CD4-positive, CD25-positive, alpha-beta regulatory T cell (primary cell): ENCODE measurements at places on chromosomes 1 and 21. TPM values are rescaled to one million over a fixed set of nuclear protein-coding genes. Genes with fewer than 3 reads are reported as not detected.

Gene PDPN
- total RNA-seq: not detected

Gene CHAF1B
- 10.0 TPM for total RNA-seq

Gene CLCA4
- total RNA-seq: not detected

Gene AVPR1B
- total RNA-seq: not detected

Gene EIF3I
- total RNA-seq: 123 TPM

Gene ASTN1
- total RNA-seq: not detected

Gene PLA2G5
- not detected for total RNA-seq

Gene UTS2
- 8.0 TPM for total RNA-seq

Gene PAPPA2
- 0.12 TPM for total RNA-seq

Gene LAD1
- total RNA-seq: not detected

DNA sequence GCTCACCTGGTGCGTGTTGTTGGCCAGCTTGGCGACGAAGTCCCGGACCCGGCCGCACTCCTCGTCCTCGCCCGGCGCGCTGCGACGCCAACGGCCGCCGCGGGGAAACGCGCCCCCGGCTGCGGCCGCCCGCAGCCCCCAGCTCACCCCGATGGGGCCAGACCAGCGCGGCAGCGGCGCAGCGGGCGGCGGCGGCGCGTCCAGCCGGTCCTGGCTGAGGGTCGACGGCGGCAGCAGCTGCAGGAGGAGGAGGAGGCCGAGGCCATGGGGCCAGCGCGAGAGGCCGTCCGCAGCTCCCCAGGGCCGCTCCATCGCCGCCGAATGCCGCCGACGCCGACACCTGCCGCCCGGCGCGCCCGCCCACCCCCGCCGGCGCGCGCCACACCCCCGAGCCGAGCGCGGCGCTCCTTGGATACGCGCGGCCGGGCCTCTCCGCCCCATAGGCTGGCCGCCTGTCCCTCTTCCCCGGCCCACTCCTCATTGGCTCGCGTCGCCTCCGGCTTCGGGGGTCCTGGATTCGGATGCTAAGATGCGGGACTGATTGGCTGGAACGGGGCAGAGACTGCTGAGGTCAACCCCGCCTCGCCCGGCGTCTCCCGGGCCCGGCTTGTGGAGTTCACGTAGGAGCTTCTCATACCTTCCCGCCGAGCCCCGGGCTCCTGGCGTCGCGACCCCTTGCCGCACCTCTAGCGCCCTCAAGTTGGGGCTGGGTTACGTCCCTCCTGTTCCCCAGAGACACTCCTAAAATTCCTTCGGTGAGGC is at the start of gene SORT1:
Gene SORT1, minus strand, starts transcription at position 338 of the 762 bp plus-strand sequence. Its CDS starts 26 bp downstream, at position 312.
- peak; percentile 38 for DNase-seq

DNA sequence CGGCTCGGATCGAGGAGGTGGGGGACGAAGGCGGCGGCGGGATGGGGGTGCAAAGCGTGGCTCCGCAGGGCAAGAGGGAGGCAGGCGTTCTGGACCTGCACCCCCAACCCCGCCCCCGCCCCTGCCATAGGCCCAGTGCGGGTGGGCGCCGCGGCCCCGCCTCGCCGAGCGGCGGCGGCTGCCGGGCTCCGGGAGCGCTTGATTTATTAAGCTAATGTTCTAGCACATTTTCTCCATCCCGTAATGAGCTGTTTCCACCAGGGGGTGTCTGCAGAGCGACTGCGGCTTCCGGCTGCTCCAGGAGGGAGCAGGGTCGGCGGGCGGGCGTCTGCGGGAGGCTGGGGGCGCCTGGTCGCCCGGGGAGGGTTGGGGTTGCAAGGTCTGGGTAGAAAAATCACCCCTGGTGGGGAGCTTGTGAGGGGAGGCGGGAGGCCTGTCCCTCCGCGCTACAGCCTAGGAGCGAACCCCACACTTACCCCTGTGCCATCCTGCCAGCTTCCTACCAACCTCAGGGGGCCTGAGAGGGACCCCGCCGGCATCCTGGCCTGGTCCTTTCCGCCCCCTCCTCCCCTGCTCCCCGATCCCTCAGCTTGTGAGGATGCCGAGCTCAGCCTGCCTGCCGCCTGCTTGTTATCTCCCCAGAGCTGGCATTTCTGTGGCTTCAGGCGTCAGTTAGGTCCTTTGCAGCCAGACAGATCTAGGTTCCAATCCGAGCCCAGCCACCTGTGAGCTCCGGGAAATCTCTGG is 48.5 kb upstream of the ACOT11 start:
- DNase-seq: no peak

DNA sequence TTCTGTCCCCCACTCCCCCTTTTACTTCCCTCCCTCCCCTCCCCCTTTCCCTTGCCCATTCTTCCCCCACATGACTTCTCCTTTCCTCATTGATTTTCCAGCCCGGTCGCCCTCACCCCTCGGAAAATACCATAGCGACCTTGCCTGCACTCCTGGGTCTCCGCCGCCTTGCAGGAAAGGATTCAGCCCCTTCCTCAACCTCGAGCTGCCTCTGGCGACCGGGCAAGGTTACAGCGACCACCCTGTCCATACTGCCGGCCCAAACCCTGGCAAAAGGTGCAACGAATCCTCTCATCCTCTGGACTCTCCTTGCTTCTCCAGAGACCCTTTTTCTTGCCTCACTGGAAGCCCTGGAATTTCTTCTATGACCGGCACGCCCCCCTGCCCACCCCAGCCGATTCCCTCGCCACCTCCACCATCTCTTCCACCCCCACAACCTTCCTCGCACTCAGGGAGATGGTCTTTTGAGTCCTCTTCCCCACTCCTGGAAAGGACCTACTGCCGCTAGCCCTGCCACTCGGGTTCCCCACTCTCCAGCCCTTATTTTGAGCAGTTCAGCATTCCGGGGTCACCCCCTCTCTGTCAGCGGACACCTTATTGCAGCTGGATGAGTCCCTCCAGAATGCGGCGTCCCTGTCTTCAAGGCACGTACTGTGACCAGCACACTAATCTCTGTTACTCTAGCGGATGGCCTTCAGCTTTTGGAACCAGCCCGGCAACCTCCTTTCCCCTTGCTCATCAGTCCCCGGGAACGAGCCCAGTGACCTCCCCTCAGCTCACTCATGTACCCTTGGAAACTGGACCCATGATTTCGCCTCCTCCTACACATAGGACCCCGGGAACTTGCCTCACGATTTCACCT is 846 bp downstream of the NSUN4 start:
- DNase-seq: no peak

GRCh38 chr1:173917149-173917548 is at the start of gene SERPINC1:
SERPINC1 (minus strand) TSS chr1:173917327; CDS start chr1:173917259, 68 bp downstream.
- DNase-seq: no peak

DNA sequence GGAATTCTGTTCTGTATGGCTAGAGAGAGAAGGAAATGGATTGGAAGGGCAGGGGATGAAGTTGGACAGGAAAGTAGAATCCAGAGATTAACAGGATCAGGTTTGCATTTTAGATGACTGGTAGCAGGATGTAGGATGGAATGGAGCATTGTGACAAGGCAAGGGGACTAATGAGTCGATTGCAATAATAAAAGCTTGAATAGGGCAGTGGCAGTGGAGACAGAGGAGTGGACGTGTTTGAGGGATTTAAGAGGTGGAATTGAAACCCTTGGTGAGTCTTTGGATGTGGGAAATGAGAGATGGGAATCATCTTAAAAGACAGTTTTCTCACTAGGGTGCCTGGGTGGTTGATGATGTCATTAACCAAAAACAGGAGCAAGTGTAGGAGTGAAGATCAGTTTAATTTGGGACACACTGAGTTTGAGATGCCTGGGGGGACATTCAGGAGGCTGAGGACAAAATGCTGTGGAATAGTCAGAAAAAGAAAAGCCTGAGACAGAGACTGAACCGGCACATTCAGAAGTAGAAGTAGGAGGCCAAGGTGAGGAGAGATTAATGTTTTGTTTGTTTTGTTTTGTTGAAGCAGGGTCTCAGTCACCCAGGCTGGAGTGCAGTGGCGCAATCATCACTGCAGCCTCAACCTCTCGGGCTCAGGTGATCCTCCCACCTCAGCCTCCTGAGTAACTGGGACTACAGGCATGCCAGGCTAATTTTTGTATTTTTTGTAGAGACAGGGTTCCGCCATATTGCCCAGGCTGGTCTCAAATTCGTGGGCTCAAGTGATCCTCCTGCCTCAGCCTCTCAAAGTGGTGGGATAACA is 29.1 kb upstream of the C1orf146 start:
- DNase-seq: no peak

DNA sequence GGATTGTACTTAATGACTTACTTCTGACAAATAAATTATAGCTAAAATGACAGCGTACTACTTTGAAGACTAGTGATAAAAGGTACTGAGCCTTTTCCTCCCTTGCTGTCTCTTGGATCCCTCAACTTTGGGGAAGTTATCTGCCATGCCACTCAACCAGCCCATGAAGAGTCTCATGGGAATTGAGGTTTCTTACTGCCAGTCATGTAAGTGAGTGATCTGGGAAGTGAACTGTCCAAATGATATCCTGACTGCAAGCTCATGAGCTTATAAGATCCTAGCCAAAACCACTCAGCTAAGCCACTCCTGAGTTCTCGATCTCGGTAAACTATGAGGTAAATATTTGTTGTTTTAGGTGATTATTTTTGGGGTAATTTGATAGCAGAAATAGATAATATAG is 247.8 kb downstream of the NCAM2 start:
- DNase-seq: no peak

GRCh38 chr1:214574598-214575411 is 23.4 kb upstream of the PTPN14 start:
- no peak for DNase-seq

DNA sequence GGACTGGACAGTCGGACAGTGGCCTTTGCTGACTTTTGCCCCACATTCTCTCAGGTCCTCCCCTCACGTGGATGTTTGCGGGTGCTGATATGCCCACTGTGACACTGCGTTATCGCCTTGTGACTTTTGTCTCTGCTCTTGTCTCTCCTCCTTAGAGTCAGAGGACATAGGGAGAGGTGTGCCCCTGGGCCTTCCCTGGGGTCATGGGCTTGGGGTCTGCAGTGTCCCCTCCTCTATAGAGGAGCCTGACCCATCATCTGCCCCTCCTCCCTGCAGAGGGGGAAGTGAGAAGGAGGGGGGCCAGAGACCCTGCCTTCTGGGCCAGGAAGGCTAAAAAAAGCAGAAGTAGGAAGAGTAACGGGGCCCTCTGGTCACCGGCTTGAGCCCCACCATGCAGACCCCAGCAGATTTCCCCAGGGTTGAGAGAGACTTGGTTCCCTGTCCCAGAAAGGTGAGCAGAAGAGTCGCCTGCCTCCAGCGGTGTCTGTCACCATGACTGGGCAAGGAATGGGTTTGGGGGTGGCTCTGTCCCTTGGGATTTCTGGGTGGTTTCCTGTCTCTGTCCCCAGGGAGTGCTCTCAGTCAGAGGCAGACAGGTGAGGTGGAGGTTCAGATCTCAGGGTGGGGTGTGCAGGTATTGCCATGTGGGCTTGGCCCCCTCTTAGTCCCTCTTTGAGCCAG is 13.3 kb downstream of the RPS6KA1 start:
- DNase-seq: no peak

DNA sequence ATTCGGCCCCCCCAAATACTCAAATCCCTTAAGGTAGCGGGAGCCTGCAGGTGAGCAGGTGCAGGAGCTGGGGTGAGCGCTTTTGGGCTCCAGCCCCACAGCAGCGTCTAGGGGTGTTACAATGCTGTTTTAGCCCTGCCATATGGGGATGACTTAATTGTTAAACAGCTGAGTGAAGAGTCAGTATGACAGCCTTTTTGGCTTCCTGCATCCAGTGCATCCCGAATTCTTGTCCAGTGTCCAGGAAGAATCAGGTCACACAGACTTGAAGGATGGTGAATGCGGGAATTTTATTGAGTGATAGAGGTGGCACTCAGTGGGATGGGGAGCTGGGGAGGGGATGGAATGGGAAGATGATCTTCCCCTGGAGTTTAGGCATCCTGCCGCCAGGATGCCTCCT is 30.4 kb upstream of the HHAT start:
- DNase-seq: no peak

DNA sequence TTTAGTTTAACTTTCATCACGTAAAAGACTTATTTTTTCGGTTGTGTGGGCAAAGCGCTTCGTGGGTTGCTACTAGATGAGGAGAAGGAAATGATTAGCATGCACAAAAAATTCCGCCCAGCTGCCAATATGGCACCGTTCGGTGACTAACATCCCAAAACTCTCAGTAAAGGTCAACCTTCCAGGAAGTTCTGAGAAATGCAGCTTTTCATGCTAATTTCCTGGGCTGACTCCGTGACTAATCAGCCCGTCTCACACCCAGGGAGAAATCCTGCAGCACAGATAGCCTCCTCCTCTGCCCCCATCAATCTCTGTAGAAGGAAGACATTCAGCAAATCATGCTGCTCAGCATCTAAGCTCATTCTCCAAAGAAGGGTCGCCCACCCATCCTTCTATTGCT is 34.1 kb downstream of the TMCO4 start:
- DNase-seq: no peak

DNA sequence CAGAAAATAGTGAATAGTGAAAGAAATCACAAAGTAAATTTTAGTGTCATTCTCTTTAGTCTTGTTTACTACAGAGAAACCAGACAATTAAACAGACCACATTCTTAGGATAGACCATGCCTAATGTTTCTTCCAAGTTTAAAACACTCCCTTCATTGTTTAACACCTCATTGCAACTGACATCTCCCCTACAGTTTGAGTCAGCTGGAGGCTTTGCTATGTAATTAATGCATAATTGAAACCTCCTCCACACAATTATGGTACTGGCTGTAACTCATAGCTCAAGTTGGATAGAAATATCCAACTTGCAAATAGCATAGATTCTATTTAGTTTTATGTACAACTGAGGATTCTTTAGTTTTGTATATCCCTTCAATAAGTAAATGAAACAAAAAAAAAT is 35.2 kb upstream of the B3GALT2 start:
- DNase-seq: no peak

- DNase-seq: no peak
Observed at GRCh38 chr21:36815284-36815683, 116.4 kb downstream of the SIM2 start.

DNA sequence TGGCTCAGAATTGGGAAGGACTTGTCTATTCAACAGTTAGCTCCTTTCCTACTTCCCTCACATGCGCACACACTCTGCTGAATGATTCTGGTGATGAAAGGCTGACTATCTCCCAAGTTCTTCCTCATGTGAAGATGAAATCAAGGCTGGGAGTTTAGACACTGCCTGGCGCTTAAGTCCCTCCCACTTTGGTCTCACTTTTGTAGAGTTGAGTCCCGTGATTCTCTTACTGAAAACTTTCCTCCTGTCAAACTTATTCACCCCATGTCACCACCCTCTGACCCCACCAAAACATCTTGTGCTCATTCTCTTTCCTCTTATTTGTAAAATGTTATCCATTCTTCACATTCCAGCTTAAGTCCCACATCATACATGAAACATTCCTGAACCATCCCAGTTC is 8.4 kb upstream of the MRPS6 start:
- DNase-seq: no peak

DNA sequence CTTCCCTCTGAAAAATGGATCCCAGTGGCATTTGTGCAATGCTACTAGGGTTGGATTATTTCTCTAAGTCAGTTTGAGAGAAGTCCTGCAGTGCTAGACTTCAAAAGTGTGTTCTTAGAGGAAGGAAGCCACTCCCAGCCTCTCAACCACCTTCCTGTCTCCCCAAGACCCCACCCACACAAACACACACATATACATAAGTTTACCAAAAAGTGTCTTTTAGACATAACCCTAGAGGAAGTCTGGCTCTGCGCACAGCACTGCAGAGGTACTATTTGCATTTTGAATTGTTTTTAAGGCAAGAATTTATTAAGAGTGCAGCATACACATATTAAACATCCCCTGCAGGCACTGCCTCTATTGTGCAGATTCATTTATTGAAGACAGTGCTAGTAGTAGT is 127.3 kb downstream of the HHIPL2 start:
- no peak for DNase-seq
